ENCODE measurements at places on chromosomes 12 and 14.

GRCh38 chr12:128761379-128761790 lies 62.4 kb downstream of the SLC15A4 start:
- no peak for DNase-seq

DNA sequence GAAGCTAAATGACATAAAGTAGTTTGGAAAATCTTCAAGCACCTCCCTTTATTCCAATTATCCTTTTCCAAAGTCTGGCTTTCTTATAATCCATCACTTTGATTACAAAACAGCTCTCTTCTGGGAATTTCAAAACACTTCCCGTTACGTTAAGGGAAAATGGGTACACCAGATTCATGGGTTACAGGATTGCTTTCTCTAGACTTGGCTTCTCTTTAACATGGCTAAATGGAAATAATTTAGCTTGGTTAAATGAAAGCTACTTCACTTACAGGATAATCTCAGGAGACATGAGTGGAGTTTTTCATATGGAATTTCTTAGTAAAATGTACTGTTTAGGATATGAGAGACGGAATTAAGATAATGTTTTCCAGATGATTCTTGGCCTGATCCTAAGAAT lies 14.7 kb downstream of the GSTZ1 start:
- DNase-seq: no peak

DNA sequence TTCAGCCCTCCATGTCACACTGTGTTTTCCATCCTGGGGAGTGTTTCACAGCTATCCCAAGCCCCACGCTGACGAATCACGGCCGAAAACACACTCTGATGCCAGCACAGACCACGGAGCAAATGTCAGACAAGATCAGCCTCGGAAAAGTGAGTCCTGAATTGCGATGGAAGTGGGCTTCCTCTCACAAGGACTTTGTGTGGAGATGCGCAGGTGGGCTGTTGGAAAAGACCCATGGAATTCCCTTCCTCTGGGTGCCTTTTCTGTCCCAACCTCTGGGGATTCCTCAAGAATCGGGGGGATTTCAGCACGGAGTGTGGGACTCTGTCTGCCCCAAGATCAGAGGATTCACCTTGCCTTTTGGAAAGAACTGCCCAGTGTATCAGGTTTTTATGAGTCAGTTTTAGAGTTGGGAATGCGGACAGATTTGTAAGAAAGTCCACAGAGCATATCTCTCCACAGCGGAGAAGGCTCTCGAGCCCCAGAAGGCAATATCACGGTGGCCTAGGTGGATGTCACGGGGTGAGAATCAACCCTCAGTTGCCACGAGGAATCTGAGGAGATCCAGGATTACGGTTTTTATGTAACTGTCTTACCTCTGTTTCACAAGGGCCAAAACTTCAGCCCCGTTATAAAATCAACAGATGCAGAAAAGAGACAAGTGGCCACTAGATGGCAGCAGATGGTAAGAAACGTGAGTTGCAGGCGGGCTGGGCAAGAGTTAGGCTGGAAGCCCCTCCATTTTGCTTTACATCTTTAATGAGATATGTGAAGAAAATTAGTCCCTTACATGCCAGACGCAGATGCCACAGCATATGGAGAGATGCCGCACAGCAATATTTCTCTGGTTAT lies 201.9 kb downstream of the DAD1 start:
- DNase-seq: peak; percentile 70

GRCh38 chr14:33480887-33481184 lies 470.0 kb downstream of the EGLN3 start:
- DNase-seq: no peak

DNA sequence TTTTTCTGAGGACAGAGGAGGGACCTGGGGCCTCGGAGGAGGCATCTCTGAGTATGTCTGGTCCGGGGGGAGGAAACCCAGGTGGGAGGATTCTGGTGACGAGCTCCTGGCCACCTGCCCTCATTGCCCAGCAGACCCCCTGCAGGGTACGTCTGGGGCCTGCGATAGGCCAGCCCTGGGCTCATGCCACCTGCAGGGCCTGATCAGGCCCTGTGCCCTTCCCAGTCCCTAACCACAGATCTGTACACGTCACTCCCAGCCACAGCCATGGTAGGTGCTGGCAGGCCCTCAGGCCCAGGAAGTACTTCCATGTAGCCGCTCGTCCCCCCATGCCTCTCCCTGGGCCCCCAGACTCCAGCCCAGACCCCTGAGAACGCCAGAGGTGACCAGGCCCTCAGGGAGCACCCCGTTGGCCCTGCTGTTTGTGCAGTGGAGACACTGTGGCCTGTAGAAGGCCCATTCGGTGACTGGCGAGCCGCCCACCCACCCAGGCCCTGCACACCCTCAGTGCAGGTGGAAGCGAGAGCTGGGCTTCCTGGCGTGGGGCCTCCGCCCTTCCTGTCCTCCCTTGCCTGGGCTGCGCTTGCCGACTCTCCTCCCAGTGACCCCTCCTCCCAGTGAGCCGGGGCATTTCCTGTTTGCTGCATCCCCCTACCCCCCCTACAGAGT lies 5.7 kb downstream of the INF2 start:
- no peak for DNase-seq

DNA sequence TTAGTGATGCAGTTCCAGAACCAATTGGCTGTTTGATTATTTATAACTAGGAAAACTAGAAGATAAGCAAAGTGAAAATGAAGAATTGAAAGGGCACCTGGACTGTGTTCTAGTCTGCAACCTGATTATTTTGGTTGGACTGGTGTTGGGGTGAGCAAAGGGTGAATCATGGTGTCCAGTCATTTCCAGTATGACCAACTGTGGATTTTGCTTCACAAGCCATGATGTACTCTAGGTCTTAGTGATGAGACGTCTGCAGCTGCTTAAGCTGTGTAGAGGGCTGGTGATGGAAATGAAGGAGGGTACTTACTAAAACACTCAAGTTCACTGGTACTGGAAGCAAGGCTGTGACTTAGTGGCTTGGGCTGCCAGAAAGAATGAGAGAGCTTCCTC lies 193.2 kb upstream of the FRMD6 start:
- peak; percentile 13 for DNase-seq

DNA sequence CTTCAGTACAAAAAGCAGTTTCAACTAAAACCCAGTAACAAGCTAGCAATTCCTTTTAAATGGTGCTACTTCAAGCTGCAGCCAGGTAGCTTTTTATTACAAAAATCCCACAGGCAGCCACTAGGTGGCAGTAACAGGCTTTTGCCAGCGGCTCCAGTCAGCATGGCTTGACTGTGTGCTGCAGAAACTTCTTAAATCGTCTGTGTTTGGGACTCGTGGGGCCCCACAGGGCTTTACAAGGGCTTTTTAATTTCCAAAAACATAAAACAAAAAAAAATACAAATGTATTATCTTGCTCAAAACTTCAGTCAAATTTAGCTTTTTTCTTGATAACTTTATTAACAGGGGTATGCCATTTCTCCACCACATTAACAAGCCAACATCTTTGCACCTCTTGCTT lies 3.6 kb upstream of the CLEC4E start:
- peak; percentile 41 for DNase-seq

DNA sequence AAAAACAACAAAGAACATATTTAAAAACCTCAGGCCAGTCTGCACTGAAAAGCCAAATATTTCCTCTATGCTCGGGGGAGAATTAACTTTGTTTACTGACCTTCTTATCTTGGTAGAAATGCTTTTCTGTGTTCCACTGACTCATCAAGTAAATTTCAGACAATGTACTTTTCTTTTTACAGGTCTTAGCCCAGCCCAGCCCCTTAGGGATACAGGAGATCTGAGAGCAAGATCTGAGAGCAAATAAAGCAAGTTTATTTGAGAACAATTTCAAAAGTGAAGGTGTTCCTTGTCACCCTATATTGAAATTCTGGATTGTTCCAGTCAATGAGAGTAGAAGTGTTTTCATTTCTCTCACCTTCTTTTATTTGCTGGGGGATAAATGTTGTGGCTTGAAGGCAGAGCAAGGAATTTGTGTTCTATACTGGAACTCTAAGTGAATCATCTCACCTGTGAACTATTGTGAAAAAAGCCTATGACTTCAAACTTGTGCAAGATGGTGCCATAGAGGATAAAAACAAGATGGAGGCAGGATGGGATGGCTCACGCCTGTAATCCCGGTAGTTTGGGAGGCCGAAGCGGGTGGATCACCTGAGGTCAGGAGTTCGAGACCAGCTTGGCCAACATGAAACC lies 7.9 kb upstream of the GPRC5A start:
- no peak for DNase-seq

GRCh38 chr12:45130881-45131281 lies 80.0 kb upstream of the DBX2 start:
- DNase-seq: peak; percentile 47

- no peak for DNase-seq
Observed at GRCh38 chr12:55675666-55676065, 32.0 kb downstream of the ITGA7 start.

- DNase-seq: no peak
Observed at GRCh38 chr14:69049675-69050074, 70.6 kb upstream of the ACTN1 start.

- peak; percentile 43 for DNase-seq
Observed at GRCh38 chr12:14884458-14884878, 1.2 kb downstream of the MGP start.

DNA sequence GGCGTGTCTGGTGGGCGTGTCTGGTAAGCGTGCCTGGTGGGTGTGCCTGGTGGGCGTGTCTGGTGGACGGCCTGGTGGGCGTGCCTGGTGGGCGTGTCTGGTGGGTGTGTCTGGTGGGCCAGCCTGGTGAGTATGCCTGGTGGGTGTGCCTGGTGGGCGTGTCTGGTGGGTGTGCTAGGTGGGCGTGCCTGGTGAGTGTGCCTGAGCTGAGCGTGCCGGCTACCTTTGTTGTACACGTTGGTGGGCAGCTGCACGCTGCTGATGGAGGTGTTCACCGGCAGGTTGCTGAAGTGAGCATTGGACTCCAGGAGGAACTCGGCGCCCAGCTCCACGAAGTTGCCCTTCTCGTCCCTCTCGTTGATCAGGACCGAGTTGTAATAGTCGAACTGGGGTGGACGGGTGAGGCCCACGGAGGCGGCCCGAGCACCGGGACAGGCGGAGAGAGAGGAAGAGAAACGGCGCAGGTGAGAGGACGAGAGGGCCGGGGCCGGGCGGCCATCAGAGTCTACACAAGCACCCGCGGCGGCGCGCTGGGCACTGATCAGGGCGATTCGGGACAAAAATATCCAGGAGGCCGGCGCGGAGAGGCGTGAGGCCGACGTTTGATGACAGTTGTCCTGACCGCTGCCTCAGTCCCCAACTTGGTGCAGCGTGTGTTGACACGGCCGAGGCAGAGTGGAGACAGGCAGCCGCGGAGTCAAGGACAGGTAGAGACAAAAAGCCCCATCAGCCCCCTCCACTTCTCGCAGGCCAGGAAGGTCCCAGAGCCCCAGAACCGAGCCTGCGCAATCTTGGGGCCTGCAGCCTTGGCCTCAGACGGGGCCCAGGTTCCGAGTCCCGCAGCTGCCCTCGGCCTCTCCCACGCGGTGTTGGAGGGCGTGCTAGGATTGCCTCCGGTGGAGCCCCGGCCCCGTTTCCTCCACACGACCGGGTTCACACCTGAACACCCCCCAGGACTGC lies 10.5 kb downstream of the CACNA2D4 start:
- DNase-seq: no peak

- no peak for DNase-seq
Observed at GRCh38 chr12:48197549-48197970, 5.5 kb downstream of the OR10AD1 start.

DNA sequence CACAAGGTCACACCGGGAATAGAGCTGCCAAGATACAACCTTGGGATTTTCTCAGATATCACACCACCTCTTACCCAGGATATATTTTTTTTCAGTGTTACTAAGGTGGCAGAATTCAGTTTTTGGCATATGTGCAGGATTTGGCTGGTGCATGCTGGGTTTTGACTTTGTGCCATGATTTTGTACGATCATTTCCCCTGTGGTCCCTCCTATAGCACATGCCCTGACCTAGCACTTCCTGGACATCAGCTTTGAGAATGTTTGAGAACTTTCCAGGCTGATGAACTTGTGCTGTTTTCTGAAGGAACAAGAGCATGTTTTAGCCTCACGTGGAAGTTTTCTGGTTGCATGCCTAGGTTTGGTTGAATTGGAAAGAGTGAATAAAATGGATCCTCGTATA lies 11.0 kb upstream of the TBPL2 start:
- DNase-seq: no peak

DNA sequence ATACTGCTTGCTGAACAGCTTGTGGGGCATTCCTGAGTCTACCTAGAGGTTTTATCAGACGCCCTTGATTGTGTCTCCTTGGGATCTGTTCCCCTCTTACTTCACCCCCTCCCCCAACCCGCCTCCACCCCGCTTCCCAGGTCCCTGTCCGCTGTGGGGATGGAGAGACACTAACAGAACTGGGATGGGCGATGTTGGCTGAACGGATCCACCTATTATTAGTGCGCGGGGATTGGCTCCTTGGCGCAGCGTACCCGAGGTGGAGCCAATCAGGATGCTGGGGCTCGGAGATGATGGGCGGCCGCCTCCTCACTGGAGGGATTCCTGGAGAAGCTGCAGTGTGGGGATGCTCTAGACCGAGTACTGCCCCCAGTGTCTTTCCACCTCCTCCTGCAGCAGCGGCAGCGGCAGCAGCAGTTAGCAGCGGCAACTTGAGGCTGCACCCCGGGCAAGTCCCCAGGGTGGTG lies at the start of gene SYT1:
SYT1 (plus strand) TSS at position 372 of the 467 bp plus-strand sequence.
- peak; percentile 84 for DNase-seq

GRCh38 chr14:92625213-92625612 lies 111.6 kb downstream of the RIN3 start:
- peak; percentile 58 for DNase-seq

DNA sequence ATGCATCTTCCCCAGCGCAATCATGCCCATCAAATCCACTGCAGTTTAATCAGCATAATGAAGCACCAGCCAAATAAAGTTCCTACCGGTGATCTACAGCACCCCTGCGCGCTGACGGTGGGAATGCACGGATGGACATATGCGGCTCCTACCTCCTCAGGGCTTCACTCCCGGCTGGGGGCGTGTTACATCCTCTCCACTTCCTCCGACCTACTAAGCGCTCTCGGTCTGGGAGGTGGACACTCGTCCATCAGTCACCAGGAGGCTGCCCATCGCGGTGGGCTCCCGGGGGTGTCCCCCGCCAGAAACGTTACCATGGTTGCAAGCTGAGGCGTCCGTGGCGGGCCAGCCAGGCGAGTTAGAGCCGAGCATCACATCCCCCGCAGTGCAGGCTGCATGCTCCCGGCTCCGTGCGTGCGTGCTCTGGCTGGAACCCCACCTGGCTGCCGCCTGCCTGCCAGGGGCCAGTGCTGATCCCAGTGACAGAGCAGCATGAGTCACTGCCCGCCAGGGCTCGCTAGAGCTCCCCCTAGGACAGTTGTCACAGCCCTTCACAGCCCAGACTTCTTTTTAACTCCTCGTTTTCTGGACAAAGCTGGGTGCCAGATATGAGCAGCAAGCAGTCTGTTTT lies 73.0 kb downstream of the CIT start:
- peak; percentile 75 for DNase-seq

GRCh38 chr14:84282618-84283017 lies 1247.3 kb upstream of the FLRT2 start:
- DNase-seq: no peak

- no peak for DNase-seq
Observed at GRCh38 chr12:15227004-15227679, 5.9 kb upstream of the RERG start.

GRCh38 chr14:24851837-24852236 lies 198.1 kb downstream of the STXBP6 start:
- DNase-seq: no peak

GRCh38 chr12:59929110-59929509 lies 333.3 kb downstream of the SLC16A7 start:
- DNase-seq: no peak

Data from SJSA1 (cell line).